ENCODE measurements at places on chromosomes 1 and 21. TPM values are rescaled to one million over a fixed set of nuclear protein-coding genes. Genes with fewer than 3 reads are reported as not detected.

Gene FAM167B
- 1.7 TPM for total RNA-seq

DNA sequence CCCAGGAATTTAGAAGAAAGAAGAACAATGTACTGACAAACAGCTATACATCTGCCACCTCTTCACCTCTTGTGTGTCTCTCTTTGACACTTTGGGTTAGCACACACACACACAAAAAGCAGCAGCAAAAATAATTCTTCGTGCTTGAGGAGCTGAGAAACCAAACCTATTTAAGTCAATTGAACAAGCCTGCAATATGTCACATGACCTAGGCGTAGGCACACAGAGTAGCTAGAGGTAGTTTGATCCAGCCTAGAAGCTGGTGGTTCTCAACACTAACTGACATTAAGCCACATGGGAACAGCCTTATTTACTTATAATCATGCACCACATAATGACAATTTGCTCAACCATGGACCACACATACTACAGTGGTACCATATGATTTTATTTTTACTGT, 32.3 kb downstream of the RRAGC start:
- H3K36me3 ChIP-seq: no peaks in the 10 kb centered on the region
- H3K27ac ChIP-seq: no peak overlapping the region
- DNase-seq: no peak
- H3K4me1 ChIP-seq: no peaks in the 10 kb centered on the region
- peaks cover 34% of the 10 kb centered on the region for H3K27me3 ChIP-seq

DNA sequence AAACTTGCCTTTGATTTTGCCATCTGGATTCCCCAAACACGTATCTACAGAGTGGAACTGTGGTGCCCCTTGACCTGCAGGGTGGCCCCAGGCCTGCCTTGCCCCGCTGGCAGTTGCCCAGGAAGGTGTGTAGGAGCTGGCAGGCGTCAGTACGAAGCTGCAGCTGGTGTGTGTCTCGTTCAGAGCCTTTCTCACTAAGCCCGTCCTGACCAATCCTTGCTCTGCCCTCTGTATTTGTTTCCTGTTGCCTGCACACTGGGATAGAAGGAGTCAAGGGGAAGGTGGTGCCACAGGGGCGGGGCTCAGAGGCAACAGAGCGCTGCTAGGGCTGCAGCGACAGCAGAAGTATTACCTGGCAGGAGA, 5.2 kb upstream of the VSIG8 start:
- H3K27me3 ChIP-seq: peaks cover 14% of the 10 kb centered on the region
- no peak overlapping the region for H3K4me3 ChIP-seq
- H3K4me1 ChIP-seq: peaks cover 26% of the 10 kb centered on the region

Gene RBBP4
- 191 TPM for total RNA-seq

DNA sequence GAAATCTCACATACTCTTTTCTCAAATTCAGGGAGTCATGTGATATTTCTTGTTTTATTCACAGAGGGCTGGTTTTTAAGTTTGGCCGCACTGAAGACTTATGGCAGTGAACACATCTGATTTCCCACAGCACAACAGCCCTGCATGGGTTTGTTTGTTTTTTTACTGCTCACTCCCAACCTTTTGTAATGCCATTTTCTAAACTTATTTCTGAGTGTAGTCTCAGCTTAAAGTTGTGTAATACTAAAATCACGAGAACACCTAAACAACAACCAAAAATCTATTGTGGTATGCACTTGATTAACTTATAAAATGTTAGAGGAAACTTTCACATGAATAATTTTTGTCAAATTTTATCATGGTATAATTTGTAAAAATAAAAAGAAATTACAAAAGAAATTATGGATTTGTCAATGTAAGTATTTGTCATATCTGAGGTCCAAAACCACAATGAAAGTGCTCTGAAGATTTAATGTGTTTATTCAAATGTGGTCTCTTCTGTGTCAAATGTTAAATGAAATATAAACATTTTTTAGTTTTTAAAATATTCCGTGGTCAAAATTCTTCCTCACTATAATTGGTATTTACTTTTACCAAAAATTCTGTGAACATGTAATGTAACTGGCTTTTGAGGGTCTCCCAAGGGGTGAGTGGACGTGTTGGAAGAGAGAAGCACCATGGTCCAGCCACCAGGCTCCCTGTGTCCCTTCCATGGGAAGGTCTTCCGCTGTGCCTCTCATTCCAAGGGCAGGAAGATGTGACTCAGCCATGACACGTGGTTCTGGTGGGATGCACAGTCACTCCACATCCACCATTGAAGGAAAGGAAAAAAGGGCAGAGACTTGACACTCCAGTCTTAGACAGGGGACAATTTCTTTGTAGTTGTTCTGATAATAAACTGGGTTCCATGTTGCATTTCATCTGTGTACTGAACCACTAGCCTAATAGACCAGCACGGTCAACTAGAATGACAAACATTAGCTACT, 22.8 kb downstream of the TMEM50A start:
- no peak for DNase-seq
- H3K27me3 ChIP-seq: no peaks in the 10 kb centered on the region
- no peak overlapping the region for H3K4me3 ChIP-seq
- no peak overlapping the region for H3K27ac ChIP-seq
- H3K4me1 ChIP-seq: peaks cover 19% of the 10 kb centered on the region

Gene LCE2A
- not detected for total RNA-seq

Gene GFI1
- total RNA-seq: 22.4 TPM

Gene TEX38
- not detected for total RNA-seq

Gene SLC1A7
- not detected for total RNA-seq

DNA sequence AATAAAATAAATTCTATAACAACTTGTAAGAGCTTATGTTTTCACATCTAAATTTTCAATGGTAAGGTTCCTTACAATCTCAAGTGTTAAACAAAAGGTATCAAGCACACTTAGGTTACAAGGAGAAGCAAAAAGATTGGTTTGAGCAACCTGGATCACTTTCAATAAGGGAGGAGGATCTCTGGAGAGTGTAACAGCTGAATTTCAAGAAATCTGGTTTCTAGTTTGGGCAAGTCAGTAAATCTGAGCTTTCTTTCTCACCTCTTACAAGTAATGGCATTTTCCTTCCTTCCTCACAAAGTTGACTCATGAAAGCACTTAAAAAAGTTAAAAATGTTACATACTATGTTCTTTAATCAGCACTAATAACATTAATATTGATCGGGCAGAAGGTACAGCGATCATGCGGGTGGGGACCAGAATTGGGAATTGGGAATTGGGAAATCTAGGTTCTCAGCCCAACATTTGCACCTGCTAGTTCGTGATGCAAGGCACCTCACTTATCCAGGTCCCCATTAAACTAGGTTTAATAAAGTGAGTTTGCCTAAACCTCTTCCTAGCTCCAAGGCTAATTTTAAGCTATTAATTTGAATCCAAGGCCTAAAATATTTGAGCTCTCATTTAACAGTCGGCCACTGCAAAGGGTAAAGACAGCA, 3.1 kb downstream of the NUCKS1 start:
- peaks cover 2% of the 10 kb centered on the region for H3K36me3 ChIP-seq
- peak overlapping the region; percentile 23 for H3K27ac ChIP-seq
- peaks cover 4% of the 10 kb centered on the region for H3K27me3 ChIP-seq
- peak overlapping the region; percentile 66 for H3K4me3 ChIP-seq

GRCh38 chr1:243216741-243217140, 38.3 kb downstream of the CEP170 start:
- no peak overlapping the region for H3K27ac ChIP-seq
- no peak for DNase-seq
- H3K27me3 ChIP-seq: no peaks in the 10 kb centered on the region
- no peak overlapping the region for H3K4me3 ChIP-seq
- peaks cover 14% of the 10 kb centered on the region for H3K4me1 ChIP-seq

GRCh38 chr1:59137276-59137615, 159.6 kb upstream of the FGGY start:
- H3K27me3 ChIP-seq: peaks cover 5% of the 10 kb centered on the region
- H3K36me3 ChIP-seq: no peaks in the 10 kb centered on the region
- H3K4me1 ChIP-seq: peaks cover 21% of the 10 kb centered on the region
- no peak overlapping the region for H3K4me3 ChIP-seq

GRCh38 chr1:77413541-77414335, 131.9 kb downstream of the AK5 start:
- peak overlapping the region; percentile 74 for H3K27ac ChIP-seq
- peaks cover 29% of the 10 kb centered on the region for H3K4me1 ChIP-seq
- peak overlapping the region; percentile 54 for H3K4me3 ChIP-seq
- H3K27me3 ChIP-seq: no peaks in the 10 kb centered on the region

DNA sequence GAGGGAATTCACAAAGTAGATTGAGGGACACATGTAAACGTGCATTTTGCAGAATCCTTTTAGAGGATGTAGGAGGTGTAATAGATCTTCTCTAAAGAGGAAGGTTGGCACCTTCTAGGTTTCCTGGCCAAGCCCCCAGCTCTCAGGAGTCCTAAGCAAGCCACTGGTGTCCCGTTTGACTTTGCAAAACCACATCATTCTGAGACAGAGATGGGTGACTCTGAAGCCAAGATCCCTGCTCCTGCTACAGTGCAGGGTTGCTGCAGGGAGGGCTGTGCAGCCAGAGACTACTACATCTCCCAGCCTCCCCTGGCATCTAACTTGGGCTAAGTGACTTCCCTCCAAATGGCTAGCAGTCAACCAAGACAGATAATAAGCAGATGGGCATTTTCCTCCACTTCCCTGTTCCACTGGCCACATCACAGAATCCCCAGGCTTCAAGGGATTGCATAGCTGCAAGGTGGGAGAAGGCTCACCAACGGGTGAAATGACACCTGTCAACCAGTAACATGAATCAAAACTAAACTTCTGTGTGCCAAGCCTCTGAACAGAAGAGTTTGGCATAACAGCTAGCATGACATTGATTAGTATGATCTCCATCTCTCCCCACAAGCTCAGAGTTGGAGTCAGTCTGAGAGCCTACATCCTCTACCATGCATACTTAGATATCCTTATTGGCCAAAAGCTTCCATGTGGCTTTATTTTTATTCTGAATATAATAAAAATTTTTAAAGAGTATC, 129.6 kb upstream of the COA6 start:
- DNase-seq: no peak
- H3K27ac ChIP-seq: no peak overlapping the region
- peaks cover 11% of the 10 kb centered on the region for H3K27me3 ChIP-seq
- peaks cover 6% of the 10 kb centered on the region for H3K36me3 ChIP-seq

Gene TCP10L
- total RNA-seq: 0.42 TPM

Data from naive thymus-derived CD8-positive, alpha-beta T cell (primary cell).